ENCODE measurements at places on chromosomes 1 and 21.

GRCh38 chr1:162626761-162627160 lies 5.5 kb upstream of the DDR2 start:
- DNase-seq = no peak

- no peak for DNase-seq
Observed at GRCh38 chr1:247415423-247416361, at the start of gene NLRP3. TSS of gene NLRP3 (plus strand) at chr1:247416173. CDS start at chr1:247418801, 2,628 bp downstream.

GRCh38 chr1:221965252-221965651 lies 223.4 kb upstream of the DUSP10 start:
- DNase-seq = no peak

DNA sequence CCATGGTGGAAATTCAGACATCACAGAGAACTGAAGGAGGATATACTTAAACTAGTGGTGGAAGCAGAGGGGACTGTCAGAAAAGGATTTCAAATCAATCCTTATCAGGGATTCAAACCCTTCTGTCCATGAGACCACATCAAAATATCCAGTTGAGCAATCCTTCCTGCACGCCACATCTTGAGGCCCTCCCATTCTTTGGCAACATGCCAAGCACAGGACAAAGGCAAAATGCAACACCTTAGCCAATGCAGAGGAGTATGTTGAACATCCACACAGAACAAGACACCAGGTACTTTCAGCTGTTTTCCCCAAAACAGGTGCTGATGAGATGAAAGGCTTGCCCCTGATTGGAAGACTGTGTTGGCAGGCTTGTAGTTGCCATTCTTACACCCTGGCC lies 81.8 kb upstream of the PLXNA2 start:
- no peak for DNase-seq

- DNase-seq = no peak
Observed at GRCh38 chr1:102954576-102954975, 153.7 kb downstream of the COL11A1 start.
